Activated CD4-positive, alpha-beta T cell treated with anti-CD3 and anti-CD28 coated beads, Interleukin-2, amount 10 ng/mL, durations not matched to agents 24 days and 14 days (primary cell): ENCODE measurements at places on chromosomes 1 and 21. TPM values are rescaled to one million over a fixed set of nuclear protein-coding genes. Genes with fewer than 3 reads are reported as not detected.

- no peak for DNase-seq
Observed at GRCh38 chr1:2894381-2895041, 93.0 kb upstream of the TTC34 start.

GRCh38 chr1:169484683-169485430 is 887 bp downstream of the SLC19A2 start:
- DNase-seq: no peak

KCNE1 gene
- 0.28 TPM in 1 of 2 replicates, not detected in the other for total RNA-seq

CDCA8 gene
- total RNA-seq: 35.6 and 35.9 TPM in 2 replicates
